Left ventricle myocardium inferior (tissue), 1 donor: ENCODE measurements at places on chromosomes 7 and 10. TPM values are rescaled to one million over a fixed set of nuclear protein-coding genes. Genes with fewer than 3 reads are reported as not detected.

The TMEM184A gene
- total RNA-seq: 0.36 TPM

The HTR5A gene
- not detected for total RNA-seq

The SERPINE1 gene
- total RNA-seq: 4.3 TPM

The AOC1 gene
- total RNA-seq: 0.36 TPM

The C10orf90 gene
- total RNA-seq: not detected

The SPDYE9 gene
- not detected for total RNA-seq

The SLC39A12 gene
- not detected for total RNA-seq

The ZEB1 gene
- total RNA-seq: 85.4 TPM

The ADRA2A gene
- total RNA-seq: 0.27 TPM

The EBLN1 gene
- total RNA-seq: not detected

The CDK14 gene
- total RNA-seq: 18.7 TPM

The GPRIN2 gene
- not detected for total RNA-seq

The AEBP1 gene
- 20.5 TPM for total RNA-seq

The AKR1C8 gene
- total RNA-seq: 0.22 TPM

The FAM13C gene
- total RNA-seq: 5.2 TPM

The SLC13A1 gene
- not detected for total RNA-seq

The NACAD gene
- total RNA-seq: 3.8 TPM

The COPS6 gene
- total RNA-seq: 114 TPM

The CARD11 gene
- total RNA-seq: 0.16 TPM

The SNCG gene
- total RNA-seq: 14.7 TPM

The CC2D2B gene
- 0.30 TPM for total RNA-seq

The GPR158 gene
- total RNA-seq: not detected

The PPP1R17 gene
- total RNA-seq: not detected

The EZH2 gene
- 0.99 TPM for total RNA-seq

The UPK3B gene
- total RNA-seq: 0.49 TPM

The KLF14 gene
- total RNA-seq: 0.11 TPM

The OPALIN gene
- total RNA-seq: not detected

The ARF5 gene
- total RNA-seq: 67.2 TPM
